ENCODE measurements at places on chromosomes 7 and 10.
A peak's percentile ranks its signal among the peaks of the same experiment; 100 is the strongest.

- DNase-seq = no peak
Observed at GRCh38 chr10:3533296-3533695, 251.7 kb downstream of the KLF6 start.

DNA sequence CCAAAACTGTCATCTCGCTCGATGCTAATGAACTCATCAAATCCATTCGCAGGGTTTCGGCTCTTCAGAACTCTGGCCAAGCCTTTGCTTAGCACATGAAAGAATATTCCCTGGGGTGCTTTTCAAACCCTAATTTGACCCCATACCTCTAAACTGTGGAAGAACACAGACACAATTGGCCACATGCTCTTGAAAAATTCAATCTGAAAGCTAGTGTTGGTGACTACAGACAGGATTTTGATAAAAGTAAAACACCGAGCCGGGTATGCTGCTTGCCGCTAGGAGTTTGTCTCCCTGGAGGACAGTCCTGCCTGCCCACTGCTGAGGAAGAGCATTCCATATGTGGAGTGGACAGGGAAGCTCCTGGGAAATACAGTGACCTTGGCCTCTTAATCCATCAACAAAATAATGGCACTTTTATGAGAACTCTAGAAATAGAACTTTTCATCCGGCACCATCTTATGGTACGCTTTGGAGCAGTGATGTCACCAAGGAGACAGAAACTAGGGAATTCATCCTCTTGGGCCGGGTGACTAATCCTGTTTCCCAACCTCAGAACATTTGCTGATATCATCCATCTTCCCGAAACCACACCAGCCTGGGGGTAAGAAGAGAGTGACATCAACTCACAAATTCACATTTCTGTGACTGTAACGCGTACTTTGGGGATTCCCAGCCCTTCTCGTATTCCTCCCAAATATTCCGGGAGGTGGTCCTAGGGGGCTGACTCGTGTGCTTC lies 34.2 kb downstream of the MTURN start:
- no peak for DNase-seq

DNA sequence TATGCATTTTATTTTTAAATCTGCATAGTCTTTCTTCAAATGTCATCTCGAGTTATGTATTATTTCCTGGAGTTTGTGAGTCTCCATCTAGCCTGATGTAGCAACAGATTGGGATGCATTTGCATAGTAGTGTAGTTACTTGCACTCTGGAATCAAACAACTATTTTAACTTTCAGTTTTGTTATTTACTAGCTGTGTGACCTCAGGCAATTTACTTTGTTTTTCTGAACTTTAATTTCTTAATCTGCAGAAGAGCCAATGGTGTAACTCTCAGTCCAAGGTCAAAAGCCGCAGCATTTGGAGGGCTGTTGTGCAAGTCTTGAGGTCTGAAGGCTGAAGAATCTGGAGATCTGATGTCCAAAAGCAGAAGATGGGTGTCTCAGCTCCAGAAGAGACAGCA lies 175.8 kb upstream of the SORCS1 start:
- DNase-seq = no peak

GRCh38 chr10:124991835-124992234 lies 49.9 kb downstream of the ZRANB1 start:
- no peak for DNase-seq

DNA sequence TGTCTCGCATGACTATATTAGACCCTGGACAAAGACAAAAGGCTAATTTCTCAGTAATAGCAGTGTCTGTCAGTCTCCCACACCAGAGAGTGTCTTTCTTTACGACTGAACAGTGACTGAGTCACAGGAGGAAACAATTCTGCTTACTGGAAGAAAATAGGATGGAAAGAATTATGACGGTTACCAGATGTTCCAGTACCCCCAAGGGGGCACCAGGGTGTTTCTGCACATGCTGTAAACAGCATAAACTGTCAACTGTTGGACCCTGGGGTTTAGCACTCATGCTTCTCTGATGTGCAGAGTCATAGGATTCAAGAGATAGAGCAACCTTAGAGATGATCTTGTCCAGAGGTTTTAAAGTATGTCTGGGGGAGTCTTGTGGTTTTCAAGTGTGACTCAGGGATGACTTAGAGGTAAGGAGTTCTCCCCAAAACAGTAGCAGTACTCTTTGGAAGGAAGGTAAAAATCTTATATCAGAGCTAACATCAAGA lies 291.7 kb downstream of the THSD7A start:
- no peak for DNase-seq

GRCh38 chr10:110964681-110965080 lies 45.3 kb downstream of the SHOC2 start:
- DNase-seq = no peak

DNA sequence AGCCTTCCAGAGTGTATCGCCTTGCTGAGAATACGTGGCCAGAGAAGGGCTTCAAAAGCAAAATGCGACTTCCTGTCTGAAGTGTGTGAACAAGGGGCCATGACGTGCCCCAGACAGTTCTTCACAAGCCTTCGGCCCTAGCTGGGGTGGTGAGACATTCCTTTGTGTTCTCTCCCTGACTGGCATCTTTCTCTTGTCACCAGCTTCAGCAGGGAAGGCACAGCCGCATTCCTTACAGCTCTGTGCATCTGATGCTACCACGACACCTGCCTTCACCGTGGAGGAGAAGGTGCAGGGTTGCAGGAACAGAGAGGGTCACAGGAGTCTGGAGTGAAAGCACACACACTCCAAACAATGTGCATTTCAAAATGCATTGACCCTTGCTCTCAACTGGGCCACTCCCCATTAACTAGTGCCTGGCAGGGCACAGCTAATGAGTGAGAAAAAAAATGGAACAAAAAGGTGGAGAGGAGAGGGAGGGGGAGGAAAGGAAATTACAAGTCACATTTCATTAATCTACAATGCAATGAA lies 93.4 kb downstream of the GPR26 start:
- no peak for DNase-seq

GRCh38 chr10:6213908-6214307 lies 11.2 kb downstream of the PFKFB3 start:
- no peak for DNase-seq

GRCh38 chr7:37225285-37225969 lies 223.2 kb downstream of the ELMO1 start:
- no peak for DNase-seq

- no peak for DNase-seq
Observed at GRCh38 chr7:92631067-92631849, 41.1 kb upstream of the FAM133B start.

DNA sequence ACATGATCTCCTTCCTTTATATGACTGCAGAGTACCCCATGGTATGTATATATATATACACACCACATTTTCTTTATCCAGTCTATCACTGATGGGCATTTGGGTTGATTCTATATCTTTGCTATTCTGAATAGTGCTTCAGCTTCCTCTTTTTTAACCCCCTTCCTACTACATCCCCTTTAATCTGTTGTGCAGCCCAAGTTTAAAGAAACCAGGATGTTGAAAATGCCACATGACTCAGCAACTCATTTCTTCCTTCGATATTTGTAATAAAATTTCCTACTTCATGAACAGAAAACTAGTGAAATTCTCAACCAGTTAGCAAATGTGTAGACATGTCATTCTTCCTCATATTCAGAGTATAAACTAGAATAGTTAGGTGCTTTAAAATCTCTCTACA lies 1245.7 kb upstream of the SORCS1 start:
- DNase-seq = no peak

- no peak for DNase-seq
Observed at GRCh38 chr10:122239578-122240257, 31.4 kb upstream of the BTBD16 start.

GRCh38 chr10:7165500-7166177 lies 245.2 kb downstream of the SFMBT2 start:
- DNase-seq = no peak

DNA sequence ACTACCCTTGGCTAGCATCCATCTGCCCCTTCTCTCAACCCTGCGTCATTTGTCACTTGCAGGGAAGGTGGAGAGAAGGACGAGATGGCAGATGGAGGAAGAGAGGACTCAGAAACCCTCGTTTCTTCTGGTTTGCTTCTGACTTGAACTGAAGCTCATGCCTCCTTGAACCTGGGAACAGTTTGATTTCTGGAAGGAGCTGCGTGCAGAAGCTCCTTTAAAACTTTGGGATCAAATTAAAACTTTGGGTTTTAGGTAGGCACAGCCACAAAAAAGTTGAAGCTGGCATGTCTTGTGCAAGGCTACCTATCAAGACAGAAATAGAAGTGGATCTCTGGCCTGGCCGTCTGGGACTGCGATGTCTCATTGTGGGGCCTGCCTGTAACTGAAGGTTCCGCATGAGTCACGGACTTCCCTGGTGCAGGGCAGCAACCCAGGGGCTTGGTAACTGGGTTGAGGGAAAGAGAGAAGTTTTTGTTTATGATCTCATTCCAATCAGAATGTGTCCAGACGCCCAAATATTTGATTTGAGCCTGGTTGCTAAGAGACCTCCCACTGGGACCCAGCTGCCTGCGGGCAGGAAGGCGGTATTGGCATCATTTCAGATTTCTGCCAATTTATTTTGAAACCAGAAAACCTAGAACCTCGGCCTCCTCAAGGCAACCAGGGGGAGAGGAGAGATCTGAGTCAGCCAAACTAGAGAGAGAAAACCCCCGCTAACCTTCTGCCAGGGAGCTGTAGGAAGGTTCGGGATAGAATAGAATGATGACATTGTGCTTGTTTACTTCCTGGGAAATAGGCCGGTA lies 15.8 kb upstream of the CAMK1D start:
- DNase-seq = no peak

DNA sequence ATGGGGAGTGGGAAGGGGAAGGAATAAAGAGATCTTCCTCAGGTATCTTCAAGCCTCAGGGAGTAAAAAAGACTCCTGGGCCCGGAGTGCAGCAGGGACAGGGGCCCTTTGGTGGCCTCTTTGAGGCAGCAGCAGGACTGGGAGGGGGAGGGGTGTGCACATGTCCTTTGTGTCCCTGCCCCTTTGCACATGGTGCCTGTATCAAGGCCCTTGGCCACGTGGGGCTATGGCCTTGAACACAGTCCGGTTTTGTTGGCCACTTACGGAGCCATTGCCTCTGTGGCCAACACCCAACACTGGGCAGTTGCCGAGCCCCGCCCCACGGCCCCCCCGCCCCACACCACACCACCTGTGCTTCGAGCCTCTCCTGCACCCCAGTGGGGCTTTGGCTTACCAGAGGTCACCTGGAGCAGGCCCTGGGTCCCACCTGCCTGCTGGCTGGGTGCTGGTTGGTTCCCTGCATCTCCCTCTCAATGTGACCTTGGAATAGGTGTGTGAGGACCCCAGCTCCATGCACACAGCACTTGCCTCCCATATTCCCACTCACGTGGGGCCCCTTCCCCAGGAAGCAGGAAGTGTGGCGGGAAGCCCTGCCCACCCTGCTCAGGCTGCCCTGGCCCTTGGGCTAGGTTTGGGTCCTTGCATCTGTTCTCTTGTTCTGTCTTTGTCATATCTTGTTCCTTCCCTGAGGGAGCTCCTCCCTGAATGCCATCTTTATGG lies 5.4 kb downstream of the SAP25 start:
- DNase-seq = peak; percentile 48

GRCh38 chr7:106018566-106019469 lies 55.8 kb downstream of the CDHR3 start:
- no peak for DNase-seq

DNA sequence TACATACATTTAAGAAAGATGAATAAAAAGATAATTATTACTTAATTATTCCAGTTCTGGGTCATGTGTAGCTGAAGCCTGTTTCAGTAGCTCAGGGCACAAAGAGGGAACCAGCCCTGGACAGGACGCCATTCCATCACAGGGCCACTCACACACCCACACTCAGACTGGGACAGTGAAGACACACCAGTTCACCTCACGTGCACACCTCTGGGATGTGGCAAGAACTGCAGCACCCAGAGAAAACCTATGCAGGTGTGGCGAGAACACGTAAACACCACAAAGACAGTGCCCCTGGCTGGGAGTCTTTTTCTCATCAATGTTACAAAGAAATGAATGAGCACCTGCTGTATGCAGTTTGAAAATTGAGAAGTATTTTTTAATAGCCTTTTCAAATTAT lies 1.6 kb upstream of the IDI1 start:
- DNase-seq = no peak

- DNase-seq = no peak
Observed at GRCh38 chr7:147013825-147014224, 897.2 kb downstream of the CNTNAP2 start.

DNA sequence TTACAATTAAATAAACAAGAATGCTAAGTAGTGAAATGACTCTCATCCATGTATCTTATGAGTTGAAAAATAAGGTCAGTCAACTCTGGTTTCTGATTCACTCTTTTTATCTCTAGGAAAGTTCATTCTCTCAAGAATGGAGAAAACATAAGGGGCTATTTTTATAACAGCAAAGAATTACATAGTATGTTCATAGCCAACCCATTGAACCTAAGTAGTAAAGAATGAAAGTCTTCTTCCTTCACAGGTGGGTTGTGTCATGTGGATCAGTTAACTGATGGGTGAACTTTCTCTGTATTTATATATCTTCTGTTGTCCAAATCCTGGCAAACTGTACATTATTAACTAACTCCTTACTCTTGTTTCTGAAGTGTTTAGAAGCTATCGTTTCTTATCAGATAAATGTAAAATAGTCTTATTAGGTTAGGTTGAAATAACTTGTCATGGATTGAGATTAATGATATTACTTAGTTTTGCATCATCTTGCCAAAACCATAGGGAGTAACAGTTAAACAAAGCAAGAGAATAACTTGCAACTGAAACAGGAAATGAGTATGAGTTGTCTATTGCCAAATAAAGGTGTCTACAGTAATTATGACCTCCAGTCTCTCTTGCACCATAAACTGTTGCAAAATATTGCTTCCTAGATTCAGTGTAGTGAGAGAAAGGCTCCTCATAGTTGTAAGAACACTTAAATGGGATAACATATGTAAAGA lies 86.8 kb downstream of the ANKRD7 start:
- no peak for DNase-seq

GRCh38 chr7:135980665-135981180 lies 3.6 kb upstream of the MTPN start:
- DNase-seq = no peak

DNA sequence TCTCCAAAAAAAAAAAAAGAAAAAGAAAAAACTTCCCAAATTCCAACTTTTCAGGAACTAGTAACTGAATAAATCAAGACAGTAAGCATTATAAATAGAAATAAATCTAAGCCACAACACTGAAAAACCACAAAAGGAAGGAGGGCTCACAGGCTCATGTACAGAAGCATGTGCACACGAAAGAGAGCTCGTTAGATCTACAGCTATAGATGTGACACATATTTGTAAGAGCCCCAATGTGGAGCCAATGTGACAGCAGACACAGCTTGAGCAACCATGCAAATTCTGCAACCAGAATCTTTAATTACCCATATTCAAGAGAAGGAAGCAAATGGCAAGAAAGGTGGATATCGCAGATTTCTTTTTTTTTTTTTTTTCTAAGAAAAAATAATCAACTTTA lies 94.7 kb downstream of the SORBS1 start:
- no peak for DNase-seq

DNA sequence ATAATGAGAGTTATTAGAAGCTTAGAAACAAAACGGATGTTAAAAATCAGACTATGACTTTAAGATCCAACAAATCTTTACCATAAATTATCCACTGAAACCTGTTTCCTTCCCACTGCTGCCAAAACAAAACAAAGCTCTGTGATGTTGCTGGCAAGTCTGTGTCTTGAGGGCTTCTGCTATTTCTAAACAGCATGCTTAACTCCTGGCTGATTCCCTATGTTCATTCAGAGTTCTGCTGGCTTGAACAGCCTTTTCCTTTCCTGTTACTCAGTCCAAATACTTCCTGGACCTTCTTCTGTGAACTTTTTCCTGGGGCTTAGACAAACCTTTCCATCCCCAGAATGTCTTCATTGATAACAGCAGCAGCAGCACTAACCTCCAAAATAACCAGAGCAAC lies 448.1 kb downstream of the SORCS1 start:
- DNase-seq = no peak

All from ecto neural progenitor cell (in vitro differentiated cells).